SJSA1 (cell line): ENCODE measurements at places on chromosomes 13 and 19. TPM values are rescaled to one million over a fixed set of nuclear protein-coding genes. Genes with fewer than 3 reads are reported as not detected.

C1QTNF9B gene
- 0.08 TPM in 1 of 2 replicates, not detected in the other for total RNA-seq

AP1M2 gene
- 4.9 and 9.9 TPM in 2 replicates for total RNA-seq

LILRB1 gene
- total RNA-seq = not detected in 2 replicates

LENG1 gene
- 15.8 and 18.9 TPM in 2 replicates for total RNA-seq

KLK8 gene
- not detected in 2 replicates for total RNA-seq

ZFR2 gene
- total RNA-seq = not detected in 2 replicates

STARD13 gene
- 4.9 and 7.8 TPM in 2 replicates for total RNA-seq

- DNase-seq = no peak
These were observed 4.5 kb upstream of the STK24 start for GRCh38 chr13:98581381-98581780.

DNA sequence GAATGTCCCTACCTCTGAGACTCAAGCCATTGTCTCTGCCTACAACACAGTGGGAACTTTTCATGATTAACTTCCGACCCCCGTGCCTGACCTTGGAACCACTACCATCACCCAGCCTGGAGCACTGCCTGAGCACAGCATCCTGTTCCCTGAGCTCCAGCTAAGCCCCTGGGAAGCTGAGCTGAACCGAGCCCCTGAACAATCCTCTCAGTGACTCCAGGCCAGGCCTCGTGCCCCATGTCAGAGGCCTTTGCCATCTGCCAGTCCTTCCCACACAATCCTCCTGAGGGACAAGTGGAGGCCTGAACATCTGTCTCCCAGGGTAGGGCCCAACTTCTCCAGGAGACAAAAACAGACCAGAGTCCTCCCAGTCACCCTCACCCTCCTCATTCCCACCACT is 17.5 kb downstream of the CEACAM3 start:
- no peak for DNase-seq

DNA sequence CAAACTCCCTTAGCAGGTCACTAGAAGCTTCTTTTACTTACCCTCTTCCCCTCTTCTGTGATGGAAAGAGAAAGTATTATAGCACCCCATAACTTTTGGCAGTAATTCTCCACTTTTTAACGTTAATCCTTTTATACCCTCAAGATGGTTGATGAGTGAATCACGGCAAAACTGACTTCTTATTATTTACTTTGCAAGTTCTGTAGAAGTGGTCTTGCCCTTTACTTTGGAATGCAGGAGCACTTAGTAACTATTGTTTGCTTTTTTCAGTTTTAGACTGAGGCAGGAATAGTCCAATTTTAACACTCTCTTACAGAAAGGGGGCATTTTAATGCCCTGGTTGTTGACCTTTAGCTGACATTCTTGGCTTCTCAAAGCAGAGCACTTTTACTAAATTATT is 260.1 kb downstream of the LMO7 start:
- DNase-seq = no peak

- DNase-seq = no peak
These were observed 849.7 kb downstream of the UQCRFS1 start for GRCh38 chr19:28363254-28363653.

DNA sequence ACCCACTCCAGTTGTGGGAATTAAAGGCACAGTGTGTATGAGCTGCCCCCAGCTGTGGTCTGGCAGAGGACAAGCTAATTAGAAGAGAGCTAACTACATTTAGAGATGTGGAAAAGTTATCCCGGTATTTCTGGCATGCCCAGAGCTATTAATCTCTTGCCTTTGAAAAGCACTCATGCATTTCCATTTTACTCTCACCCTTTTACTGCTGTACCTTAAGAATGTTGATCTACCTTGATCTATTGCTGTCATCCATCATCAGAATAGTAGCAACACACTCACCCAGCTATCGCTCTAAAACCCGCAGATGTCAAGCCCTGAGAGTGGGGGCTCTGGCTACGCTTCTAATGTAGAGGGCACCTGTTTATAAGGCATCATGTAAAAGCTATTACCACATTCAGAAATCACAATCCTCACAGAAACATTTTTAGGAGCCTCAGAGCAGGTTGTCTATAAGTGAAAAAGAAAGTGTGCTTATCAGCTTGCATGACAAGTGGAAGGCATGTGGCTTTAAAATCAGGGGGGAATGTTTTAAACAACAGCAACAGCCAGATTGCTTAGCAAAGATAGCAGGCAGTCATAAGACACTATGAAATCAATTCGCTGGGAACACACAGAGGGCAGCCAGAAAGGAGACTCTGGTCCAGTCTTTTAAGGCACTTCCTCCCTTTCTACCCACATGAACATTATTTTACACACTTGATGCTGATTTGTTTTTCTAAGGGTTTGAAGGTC is 224.2 kb upstream of the IRS2 start:
- no peak for DNase-seq

- DNase-seq = no peak
These were observed 6.1 kb downstream of the SIRT2 start for GRCh38 chr19:38893341-38893771.

DNA sequence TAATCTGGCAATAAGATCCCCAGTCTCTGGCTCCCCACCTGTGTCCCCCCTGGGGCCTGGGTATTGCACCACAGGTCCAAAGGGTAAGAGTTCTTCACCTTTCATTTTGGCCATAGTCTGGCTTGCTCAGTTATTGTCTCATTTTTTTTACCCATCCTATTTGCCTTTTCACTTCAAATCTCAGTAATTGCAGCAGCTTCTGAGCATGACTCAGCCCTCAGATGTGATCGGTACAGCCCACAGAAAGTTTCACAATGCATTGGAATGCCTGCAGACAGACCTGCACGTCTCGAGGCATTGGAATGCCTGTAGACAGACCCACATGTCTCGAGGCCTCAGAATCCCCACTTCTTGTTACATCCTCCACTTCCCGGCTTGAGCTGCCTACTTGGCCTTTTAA is 173.6 kb downstream of the NUFIP1 start:
- DNase-seq = peak; percentile 83

DNA sequence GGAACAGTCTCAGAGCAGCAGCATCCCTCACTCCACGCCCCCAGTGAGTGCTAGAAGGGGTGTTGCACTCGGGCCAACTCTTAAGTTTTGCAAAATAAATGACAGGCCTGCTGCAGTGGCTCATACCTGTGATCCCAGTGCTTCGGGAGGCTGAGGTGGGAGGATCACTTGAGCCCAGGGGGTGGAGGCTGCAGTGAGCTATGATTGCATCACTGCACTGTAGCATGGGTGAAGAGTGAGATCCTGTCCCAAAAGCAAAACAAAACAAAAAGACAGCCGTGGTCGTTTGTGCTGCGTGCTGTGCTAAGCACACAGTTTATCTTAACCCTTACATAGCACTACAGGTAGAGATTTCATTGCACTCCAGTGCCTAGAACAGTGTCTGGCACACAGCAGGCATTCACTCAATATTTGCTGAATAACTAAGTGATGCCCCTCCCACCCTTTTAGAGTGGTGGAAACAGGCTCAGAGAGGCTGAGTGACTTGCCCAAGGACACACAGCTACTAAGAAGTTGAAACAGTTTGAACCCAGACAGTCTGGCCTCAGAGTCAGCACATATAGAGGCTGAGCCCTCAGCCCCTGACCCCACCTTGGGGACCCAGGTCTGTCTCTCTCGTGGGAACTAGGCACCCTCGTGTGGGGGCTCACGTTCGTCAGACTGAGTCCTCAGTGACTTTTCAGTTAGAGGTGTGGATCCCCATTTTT is 18.3 kb downstream of the KCNC3 start:
- no peak for DNase-seq

GRCh38 chr19:42274065-42274682 is 5.1 kb downstream of the CIC start:
- no peak for DNase-seq

DNA sequence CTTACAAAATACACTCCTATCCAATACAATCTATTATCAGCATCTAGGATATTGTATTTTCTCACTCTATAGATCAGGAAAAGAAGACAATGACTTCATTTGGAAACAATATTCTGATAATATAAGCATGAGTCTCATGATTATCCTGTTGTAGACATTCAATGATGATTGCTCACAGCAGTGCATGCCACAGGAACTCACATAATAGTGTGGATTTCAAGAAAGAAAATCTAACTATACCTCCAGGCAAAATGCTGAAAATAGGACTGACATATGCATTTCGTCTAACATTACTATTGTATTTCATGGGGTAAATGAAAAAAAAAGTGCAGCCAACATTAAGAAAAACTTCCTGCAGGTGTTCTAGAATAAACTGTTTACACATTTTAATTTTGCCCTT is 122.6 kb downstream of the POSTN start:
- no peak for DNase-seq

DNA sequence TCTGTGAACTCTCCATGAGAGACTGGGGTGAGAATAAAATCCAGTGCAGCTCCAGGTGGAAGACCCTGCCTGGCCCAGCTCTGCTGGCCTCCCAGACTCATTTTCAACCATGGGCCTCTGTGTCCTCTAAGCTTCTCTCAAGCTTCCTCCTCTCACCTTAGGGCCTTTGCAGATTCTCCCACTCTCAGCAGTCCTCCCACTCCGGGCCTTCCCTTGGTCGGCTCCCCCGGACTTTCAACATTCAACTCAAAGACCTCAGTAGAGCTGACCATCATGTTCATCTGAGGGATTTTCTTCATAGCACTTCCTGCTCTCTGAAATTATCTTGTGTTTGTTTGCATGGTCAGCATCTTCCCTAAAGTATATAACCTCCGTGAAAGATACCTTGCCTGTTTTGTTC is 370.5 kb upstream of the ZNF507 start:
- DNase-seq = no peak

GRCh38 chr19:5480427-5480836 is 25.2 kb downstream of the ZNRF4 start:
- DNase-seq = peak; percentile 58

- DNase-seq = no peak
These were observed 79.5 kb downstream of the PCDH9 start for GRCh38 chr13:67150608-67151007.

DNA sequence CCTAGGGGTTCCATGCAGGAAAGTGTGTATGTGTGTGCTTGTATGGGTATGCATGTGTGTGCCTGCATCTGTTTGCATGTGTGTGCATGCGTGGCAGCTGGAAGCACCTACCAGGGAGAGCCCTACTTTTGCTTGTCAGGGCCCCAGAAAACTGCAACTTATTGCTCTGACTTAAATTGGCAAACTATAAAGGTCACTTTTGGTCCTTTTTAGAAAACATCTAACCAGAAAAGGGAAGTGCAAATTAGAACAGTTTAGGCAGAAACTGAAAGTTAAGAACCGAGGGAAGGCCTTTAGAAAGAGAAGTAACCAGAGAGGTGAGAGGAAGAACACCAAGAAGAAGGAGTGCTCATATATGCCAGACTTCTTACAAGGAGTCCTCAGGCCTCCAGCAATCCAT is 32.5 kb downstream of the DLEU7 start:
- DNase-seq = no peak

DNA sequence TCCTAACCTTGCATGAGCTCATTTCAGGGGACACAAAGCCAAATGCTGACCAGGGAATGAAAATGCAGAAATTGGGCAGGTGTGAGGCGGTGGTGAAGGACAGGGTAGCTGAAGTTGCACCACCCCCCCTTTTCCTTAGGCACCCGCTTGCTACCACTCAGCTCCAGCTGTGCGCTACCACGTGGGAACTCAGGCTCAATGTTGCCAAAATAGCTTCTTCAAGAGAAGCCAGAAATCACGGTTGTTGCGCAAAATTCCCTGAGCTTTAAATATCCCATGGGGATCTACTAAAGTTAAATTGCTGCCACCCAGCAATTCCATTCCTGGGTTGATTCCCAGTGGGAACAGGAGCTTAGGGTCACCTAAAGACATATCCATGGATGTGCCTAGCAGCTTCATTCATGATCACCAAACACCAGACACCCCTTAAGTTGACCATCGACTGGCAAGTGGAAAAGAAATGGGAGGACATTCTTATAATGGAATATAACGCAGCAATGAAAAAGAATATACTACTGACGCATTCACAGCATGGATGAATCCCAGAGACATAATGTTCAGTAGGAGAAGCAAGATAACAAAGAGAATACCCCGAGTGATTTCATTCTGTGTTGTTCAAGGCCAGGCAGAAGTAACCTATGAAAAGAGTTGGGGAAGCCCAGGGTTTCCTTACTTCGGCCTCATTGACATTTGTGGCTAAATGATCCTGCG is 12.8 kb upstream of the ADGRL1 start:
- DNase-seq = no peak

DNA sequence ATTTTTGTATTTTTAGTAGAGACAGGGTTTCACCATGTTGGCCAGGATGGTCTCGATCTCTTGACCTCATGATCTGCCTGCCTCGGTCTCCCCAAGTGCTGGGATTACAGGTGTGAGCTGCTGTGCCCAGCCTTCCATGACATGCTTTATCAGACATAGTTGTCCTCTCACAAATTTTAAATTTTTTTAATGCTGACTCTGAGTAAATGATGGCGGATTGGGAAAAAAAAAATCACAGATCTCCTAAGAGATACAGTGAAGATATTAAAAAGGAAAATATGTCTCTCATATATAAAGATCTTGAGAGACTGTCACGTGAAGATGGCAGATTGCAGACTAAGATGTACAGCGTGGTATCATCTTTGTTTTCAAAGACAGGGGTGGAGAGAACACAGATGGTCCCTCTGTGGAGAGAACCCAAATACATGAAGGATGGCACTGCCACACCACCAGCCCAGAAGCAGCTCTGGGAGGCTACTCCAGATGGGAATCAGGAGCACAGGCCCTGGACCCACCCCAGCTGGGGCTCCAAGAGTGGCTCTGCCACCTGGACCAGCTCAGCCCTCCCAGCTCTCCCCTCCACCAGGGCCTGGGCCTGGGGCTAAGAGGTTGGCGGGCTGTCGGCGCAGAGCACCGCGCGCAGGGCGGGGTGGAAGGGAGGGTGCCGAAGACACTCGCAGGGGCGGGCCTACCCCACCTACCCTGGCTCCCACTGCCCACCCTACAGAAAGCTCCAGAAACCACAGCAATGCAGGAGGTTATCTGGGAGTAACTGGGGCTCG is 20.0 kb upstream of the CCNP start:
- no peak for DNase-seq
